ENCODE measurements at places on chromosomes 4 and X. TPM values are rescaled to one million over a fixed set of nuclear protein-coding genes. Genes with fewer than 3 reads are reported as not detected.
A peak's percentile ranks its signal among the peaks of the same experiment; 100 is the strongest.

The CCNA2 gene
- 75.7 TPM for polyA plus RNA-seq

The FATE1 gene
- polyA plus RNA-seq, result 0.36 TPM

The CXCL3 gene
- polyA plus RNA-seq, result 0.70 TPM

The CXorf65 gene
- not detected for polyA plus RNA-seq

The PABPC4L gene
- polyA plus RNA-seq, result 18.7 TPM

The NEUROG2 gene
- not detected for polyA plus RNA-seq

The ETDC gene
- polyA plus RNA-seq, result not detected

The SPANXN4 gene
- polyA plus RNA-seq, result not detected

The PHKA1 gene
- 4.1 TPM for polyA plus RNA-seq

The TLR2 gene
- 22.5 TPM for polyA plus RNA-seq

The PALLD gene
- 80.8 TPM for polyA plus RNA-seq

- DNase-seq, result no peak
Observed at GRCh38 chr4:4870576-4871241, 11.2 kb downstream of the MSX1 start.

GRCh38 chrX:45003085-45003484 lies 130.1 kb downstream of the KDM6A start:
- DNase-seq, result no peak

DNA sequence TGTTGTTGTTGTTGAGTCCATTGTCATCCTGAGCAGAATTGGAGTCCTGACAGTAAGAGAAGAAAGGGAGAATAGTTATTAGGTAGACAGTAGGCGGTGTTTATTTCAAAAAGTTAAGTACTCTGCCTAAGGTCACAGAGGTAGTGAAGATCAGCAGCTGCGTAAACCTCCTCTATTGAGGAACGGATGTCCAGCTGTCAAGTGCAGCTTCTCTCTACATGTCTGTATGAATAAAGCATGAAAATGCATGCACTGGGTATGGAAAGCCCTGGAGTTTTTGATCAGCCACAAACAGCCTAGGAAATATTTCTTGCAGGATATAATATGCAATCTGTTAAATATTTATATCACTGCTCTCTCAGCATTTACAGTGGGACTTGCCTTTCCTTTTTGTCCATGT lies 109.4 kb upstream of the CBLL2 start:
- DNase-seq, result no peak

- DNase-seq, result no peak
Observed at GRCh38 chr4:147019091-147019490, 73.4 kb upstream of the TTC29 start.

- no peak for DNase-seq
Observed at GRCh38 chr4:48538358-48538757, 48.3 kb downstream of the ZAR1 start.

- no peak for DNase-seq
Observed at GRCh38 chrX:150983521-150984168, 510 bp downstream of the HMGB3 start.

GRCh38 chrX:24902806-24903205 lies 113.0 kb downstream of the ARX start:
- peak; percentile 19 for DNase-seq

- no peak for DNase-seq
Observed at GRCh38 chr4:56342746-56343145, 44.5 kb downstream of the AASDH start.

DNA sequence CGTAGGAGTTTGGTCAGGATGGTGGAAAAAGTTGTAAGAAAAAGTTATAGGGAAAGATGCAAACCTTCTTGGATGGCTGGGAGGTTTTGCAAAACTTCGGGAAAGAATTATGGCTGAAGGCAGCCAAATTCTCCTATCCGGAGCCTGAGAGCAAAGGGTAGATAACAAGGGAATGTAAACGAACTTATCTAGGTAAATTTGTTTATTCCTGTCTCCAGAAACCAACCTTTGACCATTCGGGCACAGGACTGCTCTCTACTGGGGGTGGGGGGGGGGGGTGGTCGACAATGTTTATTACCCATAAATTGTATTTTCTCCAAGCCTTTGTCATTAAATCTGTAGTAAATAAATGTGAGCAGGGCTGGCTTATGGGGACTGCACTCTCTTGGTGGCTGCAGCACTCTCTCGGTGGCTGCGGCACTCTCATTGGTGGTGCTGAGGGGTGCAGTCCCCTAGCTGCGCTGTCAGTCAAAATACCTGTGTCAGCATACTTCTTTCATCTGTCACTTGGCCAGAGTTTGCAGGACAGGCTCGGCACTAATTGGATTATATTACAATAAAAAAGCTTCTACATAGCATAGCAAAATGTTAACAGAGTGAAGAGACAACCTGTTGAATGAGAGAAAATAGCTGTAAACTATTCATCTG lies 827.8 kb downstream of the SH3BGRL start:
- no peak for DNase-seq

- DNase-seq, result no peak
Observed at GRCh38 chrX:48913605-48914366, 2.3 kb upstream of the SLC35A2 start.

- DNase-seq, result no peak
Observed at GRCh38 chr4:945274-946102, 13.2 kb downstream of the TMEM175 start.

DNA sequence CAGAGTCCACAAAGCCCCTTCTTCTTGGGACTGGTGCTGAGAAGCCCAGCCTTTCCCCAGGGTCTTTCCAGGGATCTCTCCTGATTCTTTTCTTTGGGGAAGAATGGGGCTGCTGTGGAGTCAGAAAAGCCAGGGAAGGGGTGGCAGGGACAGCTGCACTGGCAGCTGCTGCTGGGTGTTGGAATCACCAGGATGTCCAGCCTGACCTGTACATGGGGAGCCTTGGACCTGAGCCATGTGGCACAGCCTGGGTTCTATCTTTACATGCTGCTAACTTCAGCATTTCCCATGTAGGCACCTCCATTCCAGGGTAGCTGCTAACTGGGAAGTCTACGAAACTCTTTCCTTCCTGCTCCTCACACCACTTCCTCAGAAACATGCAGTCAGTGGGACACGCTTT lies 36.0 kb downstream of the MED28 start:
- DNase-seq, result no peak

- DNase-seq, result no peak
Observed at GRCh38 chrX:1932231-1932630, 317.4 kb downstream of the ASMT start.

DNA sequence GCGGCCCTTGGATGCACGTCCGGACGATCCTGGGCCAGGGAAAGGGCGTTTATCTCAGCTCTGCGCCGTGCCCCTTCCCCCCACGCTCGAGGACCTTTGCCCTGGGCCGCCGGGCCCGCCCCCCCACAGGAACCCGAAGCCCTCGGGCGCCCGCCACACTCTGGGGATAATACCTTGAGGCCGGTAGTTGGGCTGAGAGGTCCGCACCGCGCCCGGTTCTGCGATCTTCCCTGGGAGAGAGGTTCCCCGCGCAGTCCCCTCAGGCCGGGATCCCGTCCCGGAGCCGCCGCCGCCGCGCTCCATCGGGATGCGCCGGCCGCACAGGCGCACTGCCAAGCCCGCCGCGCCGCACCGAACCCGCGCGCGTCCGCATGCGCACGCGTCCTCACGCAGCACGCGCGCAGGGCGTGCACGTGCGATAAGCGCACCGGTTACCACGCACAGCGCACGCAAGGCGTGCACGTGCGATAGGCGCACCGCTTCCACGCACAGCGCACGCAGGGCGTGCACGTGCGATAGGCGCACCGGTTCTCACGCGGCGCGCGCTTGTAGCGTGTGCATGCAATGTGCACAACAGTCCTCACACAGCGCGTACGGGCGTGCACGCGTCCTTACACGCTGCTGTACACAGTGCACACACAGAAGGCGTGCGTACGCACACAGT lies at the start of gene MAP7D2:
Gene MAP7D2, minus strand, starts transcription at position 331 of the 664 bp plus-strand sequence. Its CDS starts 28 bp downstream, at position 303.
- DNase-seq, result no peak

GRCh38 chr4:189162888-189163287 lies 777.8 kb upstream of the FRG1 start:
- no peak for DNase-seq

DNA sequence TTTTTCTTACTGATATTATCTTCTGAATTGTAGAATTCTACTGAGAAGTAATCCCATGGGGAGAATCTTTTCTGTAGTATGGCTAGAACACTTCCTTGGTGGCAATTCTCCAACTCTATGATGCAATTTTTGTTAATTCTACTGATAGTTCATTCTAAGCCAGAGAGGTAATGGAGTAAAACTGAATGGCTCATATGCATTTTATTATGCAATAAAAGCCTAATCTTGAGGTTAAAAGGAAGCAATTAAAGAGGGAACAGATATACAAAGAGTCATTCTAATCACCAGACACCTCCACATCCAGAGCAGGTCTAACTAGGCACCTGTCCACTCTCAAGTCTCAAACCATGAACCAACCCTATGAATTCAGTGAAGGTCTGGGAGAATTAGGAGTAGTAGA lies 9.7 kb downstream of the RAP2C start:
- peak; percentile 21 for DNase-seq

- no peak for DNase-seq
Observed at GRCh38 chr4:142961866-142962265, 115.8 kb upstream of the INPP4B start.

GRCh38 chr4:56699537-56700105 lies 18.5 kb upstream of the HOPX start:
- no peak for DNase-seq

- DNase-seq, result no peak
Observed at GRCh38 chr4:158121161-158121579, 51.7 kb downstream of the GASK1B start.

- no peak for DNase-seq
Observed at GRCh38 chr4:42350611-42351182, 46.6 kb upstream of the SHISA3 start.

DNA sequence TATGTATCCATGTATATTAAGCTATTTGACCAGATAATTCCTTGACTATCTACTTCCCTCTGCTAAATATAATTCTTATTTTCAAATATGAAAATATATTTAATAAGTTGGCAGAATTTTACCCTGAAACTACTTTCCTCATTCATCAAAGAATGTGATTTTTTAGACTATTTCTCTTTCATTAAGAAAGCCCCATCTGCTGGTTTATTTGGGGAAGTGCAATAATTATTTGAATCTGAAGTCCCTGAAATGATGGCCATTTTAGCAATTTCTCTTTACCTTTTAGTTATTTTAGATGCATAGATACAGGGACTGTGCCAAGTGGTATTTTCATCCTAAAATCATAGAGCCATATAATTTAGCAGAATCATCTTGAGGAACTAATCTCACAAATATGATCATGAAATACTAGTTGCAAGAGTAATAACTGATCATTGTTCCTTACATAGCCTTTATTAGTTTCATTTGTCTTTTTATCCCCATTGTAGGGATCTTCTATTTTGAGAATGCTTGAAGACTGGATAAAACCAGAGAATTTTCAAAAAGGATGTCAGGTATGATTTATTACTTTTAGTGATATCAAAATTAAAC lies 39.0 kb downstream of the ENPEP start:
- DNase-seq, result no peak

GRCh38 chr4:56651056-56651350 lies 30.1 kb downstream of the HOPX start:
- no peak for DNase-seq

DNA sequence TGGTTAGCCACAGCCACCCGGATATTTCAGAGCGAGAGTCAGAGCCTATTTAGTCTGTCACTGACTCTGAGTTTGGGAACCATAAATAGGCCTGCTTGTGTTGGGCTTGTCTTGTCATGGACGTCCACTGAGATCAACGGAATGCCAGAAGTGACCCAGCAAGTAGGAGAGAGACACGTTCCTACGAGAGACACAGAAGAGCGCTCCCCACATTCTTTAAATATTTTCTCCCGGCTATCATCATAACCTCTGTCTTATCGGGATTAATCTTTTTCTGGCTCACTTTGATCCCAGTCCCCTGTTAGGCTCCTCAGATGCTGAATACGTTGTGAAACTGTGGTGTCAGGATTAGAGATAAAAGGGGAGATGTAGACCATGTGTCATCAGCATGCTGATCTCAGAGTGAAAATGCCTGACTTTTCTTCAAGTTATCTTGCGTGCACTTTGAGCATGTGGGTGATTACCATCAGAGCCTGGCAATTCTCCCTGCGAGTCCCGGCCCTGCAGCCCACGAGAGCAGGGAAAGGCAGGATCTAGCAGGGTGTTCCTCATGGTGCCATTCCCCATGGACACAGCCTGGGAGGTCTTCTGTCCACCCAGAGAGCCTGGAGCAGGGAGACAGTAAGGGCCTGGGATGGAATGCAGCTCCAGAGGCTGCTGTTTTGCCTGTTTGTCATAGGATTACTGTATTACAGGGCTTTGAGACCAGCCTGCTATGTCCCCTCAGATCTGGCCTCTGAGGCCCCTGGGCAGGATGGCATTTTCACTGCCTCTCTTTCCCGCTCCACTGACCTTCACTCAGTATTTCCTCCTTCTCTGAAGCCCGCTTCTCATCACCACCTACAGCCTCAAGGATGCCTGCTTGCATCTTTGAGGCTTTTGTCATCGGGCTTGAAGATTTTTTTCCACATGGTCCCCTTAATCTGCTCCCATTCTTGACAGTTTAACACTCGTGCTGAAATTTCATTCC lies 2.8 kb upstream of the TENM3 start:
- DNase-seq, result no peak

DNA sequence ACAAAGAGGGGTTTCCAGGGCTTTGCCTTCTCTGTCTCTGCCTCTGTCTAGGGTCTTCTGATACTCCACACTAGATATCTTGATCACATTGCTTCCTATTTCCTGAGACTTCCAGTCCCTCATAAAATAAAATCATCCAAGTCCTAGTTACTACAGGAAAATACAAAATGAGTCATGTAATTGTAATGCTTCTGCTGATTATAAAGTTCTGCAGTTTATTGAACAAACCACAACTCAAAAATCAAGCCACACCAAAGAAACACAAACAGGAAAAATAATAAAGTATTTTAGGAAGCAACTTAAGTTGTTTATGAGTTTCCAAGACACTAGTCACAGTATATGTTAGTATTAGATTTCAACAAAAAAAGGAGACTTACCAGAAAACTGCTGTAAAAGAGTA lies 695.1 kb upstream of the GALNTL6 start:
- DNase-seq, result no peak

DNA sequence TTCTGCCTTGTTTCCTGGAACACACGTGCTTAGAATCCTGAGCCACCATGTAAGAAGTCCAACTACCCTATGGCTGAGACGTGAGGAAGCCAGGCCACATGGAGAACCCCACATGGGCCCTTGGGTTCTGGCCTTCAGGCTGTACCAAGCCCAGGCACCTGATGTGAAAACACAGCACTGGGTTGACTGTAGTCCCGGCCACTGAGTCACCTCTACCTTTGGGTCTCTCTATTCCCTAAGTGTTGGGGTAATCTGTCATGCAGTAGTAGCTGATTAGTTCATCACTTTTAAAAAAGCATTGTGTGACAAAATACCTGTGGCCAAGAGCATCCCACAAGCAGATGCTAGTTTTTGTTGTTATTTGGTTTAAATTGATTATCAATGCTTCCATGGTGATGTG lies 24.3 kb downstream of the CFAP97 start:
- no peak for DNase-seq

GRCh38 chr4:19823781-19824180 lies 427.9 kb upstream of the SLIT2 start:
- no peak for DNase-seq
